Fibroblast of skin of left quadriceps (primary cell): ENCODE measurements at places on chromosomes 7 and 10.

- DNase-seq: no peak
Observed at GRCh38 chr10:34626158-34626880, 188.8 kb downstream of the PARD3 start.

DNA sequence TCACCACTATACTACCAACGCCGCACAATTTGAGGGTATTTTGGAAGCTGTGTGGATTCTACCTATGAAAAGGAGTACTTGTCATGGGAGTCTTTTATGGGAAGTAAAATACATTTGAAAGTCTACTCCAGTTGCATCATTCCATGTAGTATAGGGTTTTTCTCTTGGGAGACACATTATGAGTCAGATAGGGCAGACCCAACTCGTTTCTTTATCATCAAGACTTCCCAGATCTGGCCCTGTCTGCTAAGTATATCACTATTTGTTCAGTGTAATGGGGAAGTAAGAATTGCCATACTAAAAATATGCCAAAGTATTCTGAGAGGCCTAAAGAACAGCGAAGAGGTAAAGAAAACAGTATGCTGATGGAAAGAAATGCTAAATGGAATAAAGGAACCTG, 144.2 kb downstream of the SPAG6 start:
- DNase-seq: no peak

GRCh38 chr10:59852670-59853069, 53.7 kb downstream of the CCDC6 start:
- DNase-seq: no peak

- peak; percentile 48 for DNase-seq
Observed at GRCh38 chr7:106947244-106947728, 82.2 kb downstream of the PIK3CG start.

GRCh38 chr10:126964190-126964589, 59.0 kb downstream of the DOCK1 start:
- no peak for DNase-seq

DNA sequence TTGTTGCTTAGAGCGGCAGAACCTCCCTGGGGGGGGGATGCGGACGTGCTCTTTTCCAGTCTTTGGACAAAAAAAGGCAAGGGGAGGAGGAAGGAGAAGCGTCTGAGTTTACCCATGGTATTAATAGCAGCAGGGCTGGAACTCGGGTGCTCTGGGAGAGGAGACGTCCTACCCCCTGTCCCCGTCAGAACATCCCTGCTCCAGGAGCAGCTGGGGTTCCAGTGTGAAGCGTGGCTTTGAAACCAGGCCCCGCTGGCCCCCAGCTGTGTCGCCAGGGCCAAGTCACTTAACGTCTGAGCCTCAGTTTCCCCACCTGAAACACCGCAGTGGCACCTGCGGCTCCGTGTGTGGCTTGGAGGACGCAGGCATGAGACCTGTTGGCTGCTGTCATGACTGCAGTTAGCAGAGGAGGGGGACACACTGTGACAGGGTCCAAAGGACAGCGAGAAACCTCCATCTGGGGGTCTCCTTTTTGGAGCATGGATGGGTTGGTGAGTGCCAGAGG, 1.4 kb downstream of the AMZ1 start:
- no peak for DNase-seq

- no peak for DNase-seq
Observed at GRCh38 chr10:122013311-122013780, 24.4 kb downstream of the TACC2 start.

- DNase-seq: no peak
Observed at GRCh38 chr7:43385856-43386255, 197.1 kb upstream of the STK17A start.

DNA sequence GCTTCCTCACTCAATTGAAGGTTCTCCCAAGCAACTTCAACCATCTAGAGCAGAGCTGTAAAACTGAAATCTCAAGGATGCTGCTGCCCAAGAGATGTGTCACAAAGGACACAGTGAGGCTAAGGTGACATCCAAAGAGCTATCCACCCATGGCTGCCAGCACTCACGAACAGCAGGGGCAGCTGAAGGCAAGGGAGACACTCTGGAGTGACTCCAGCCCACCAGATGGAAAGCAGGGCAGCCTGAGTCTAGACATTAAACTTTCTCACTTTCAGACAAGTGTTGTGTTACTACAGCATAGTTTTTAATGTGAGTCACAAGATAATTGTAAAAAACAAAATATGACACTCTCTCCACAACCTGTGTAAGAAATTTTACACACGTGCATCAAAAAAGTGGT, 113.5 kb downstream of the LARP4B start:
- DNase-seq: no peak

- DNase-seq: no peak
Observed at GRCh38 chr10:129793479-129793878, 170.6 kb downstream of the EBF3 start.

DNA sequence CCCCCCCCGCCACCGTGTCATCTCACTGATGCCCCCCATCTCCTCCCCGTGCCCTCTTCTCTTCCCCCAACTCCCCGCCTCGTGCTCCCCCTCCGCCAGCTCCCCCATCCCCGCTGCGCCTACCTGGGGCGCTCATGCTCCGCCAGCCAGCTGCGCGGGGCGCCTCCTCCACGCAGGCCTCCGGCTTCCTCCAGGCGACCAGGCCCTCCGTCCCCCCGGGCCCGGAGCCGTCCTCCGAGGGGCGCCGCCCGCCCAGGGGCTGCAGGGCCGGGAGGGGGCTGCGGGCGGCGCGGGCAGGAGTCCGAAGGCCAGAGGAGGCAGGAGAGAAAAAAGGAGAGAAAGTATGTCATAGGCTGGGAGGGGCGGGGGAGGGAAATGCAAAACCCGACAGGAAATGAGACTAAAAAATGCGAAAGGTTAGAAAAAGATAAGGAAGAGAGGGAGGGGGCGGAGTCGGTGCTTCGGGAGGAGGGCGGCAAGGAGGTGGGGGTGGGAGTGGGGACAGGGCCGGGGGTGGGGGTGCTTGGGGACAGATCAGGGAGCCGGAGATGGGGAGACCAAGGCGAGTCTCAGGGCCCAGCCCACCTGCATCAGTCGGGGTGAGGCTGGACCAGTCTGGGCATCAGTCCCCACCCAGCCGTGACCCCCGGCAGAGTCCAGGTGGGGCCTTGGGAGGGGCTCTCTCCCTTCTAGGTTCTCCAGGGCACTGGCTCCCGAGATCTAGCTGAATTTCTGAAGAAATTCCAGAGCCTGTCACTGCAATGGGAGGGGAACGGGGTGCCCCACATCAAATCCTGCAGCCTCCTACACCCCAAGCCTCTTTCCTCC, at the start of gene CARD11:
TSS of gene CARD11 (minus strand) at position 324 of the 828 bp plus-strand sequence. CDS start 85,361 bp downstream, outside the sequence.
- no peak for DNase-seq

DNA sequence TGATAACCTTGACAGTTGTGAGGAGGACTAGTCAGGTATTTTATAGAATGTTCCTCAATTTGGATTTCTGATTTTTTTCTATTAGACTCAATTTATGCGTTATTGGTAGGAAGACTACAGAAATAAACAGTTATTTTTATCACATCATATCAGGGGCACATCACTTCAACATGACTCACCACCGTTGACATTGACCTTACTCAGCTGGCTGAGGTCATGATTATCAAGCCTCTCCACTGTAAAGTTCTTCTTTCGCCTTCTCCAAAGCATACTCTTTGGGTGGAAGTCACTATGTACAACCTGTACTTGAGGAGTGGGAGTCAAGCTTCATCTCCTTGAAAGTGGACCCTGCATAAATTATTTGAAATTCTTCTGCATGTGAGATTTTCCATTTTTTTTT, 194.3 kb upstream of the IGFBP3 start:
- DNase-seq: no peak

GRCh38 chr7:132548489-132549078, 27.7 kb downstream of the PLXNA4 start:
- peak; percentile 34 for DNase-seq

GRCh38 chr7:116571552-116571951, 46.7 kb downstream of the CAV1 start:
- DNase-seq: no peak

- DNase-seq: no peak
Observed at GRCh38 chr10:119957451-119957850, 64.9 kb downstream of the SEC23IP start.

DNA sequence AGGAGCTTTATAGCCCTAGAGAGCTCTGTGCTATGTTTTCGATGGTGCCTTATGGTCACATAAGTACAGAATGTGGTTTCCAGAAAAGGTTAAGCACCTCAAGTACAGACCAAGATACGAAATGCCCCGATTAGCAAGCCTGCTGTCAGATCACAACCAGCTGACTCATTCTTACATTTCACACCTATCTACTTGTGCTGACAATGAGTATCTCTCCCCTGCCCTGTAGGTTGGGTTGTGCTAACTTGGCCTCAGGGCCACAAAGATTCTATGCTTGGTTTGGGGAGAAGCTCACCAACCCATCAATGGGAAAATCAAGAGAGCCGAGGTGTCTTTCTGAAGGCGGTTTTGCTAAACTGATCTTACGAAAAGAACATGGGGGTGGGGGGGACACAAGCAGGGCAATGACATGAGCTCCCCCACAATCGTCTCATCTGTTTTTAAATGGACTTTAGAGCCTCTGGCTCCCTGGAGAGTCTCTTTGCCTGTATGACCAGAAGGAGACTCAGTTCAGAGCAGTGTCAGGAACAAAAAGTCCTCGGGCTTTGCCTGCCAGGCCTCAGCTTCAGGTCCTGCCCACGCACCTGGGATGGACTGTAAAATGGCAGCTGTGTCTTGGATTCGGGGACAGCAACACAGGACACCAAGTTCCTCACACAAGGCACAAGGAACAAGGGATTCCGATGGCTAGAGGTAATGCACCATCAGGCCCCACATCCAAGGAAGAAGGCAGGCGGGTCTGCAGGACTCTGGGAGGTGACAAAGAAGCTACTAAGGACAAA, 55.1 kb downstream of the FAM53B start:
- DNase-seq: no peak

- DNase-seq: no peak
Observed at GRCh38 chr10:46257099-46257498, 29.7 kb upstream of the ANTXRL start.

DNA sequence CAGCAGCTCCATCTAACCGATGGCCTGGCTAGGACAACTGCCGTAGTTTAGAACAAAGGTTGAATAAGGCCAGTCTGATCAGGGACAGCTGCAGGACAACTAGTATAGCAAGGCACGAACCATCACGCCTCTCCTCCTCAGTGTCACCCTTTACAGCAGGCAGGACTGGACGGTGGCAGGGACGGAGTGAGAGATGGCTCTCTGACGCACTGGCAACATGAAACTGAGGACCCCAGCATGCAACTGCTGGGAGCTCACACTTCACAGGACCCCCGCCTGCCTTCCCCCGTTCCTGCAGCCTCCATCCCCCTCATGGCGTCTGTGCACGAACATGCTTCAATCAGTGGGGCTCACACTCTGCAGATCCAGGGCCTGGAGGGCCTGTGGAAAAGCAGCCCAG, 53.7 kb downstream of the ZRANB1 start:
- no peak for DNase-seq
